ENCODE measurements at places on chromosomes 12 and 14.

DNA sequence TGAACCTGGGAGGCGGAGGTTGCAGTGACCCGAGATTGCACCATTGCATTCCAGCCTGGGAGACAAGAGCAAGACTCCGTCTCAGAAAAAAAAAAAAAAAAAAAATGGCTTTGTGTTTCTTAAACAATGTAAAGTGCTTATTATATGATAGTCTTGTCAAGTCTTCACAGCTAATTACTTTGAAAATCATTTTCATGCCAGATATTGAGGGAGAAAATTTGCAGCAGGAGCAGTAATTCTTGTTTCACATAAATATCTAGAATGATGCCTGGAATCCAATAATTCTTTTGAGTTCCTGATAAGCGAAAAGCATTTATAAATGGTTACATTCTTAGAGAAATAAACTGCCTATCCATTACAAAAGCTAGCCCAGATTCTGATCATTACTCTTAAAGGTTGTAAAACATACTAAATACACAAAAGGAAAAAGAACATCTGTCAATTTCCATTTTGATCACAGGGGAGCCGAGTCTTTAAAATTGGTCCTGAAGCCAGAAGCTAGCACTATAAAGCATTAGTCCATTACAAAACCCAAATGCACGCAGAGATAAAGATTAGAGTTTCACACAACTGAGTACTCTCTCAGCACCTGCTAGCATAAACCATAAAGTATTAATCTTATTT lies 50.3 kb downstream of the IFT81 start:
- DNase-seq = no peak

- no peak for DNase-seq
Observed at GRCh38 chr14:94722397-94722796, 47.5 kb downstream of the GSC start.

DNA sequence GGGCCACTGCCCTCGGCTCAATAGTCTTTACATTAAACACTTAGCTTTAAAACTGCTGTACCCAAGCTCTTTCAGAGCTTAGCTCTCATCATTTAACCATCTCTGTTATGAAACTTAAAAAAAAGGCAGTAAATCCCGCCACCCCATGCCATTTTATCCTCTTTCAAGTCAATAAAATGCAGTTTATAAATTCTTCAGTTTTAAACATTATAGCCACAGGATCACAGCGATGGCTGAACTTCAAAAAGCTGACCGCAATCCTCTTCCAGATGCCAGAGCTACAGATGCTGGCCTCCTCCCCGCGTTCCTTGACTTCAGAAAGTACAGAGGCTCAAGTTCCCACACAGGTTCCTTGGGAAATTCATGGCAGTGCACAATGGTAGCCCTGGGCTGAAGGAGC lies 4.2 kb downstream of the OR10G3 start:
- DNase-seq = no peak

DNA sequence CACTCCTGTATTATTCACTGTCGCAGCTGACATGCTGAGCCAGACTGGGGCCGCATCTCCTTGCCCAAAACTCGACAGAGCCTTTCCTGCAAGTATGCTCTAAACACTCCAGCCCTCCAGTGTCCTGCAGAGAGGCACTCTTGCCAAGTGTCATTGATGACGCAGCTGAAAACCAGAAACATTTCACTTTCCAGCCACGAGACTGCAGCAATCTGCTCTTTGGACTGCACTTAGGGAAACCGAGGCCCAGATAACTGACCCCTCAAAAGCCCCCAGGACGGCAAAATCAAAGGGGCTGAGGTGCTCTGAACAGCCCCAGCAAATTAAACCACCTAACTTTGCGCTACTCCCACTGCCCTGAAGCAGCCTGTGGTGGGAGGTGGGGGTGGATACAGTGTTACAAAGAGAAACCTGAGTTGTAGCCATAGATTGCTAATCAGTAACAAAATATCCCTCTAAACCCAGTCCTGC lies 2.6 kb downstream of the CCDC85C start:
- DNase-seq = no peak

DNA sequence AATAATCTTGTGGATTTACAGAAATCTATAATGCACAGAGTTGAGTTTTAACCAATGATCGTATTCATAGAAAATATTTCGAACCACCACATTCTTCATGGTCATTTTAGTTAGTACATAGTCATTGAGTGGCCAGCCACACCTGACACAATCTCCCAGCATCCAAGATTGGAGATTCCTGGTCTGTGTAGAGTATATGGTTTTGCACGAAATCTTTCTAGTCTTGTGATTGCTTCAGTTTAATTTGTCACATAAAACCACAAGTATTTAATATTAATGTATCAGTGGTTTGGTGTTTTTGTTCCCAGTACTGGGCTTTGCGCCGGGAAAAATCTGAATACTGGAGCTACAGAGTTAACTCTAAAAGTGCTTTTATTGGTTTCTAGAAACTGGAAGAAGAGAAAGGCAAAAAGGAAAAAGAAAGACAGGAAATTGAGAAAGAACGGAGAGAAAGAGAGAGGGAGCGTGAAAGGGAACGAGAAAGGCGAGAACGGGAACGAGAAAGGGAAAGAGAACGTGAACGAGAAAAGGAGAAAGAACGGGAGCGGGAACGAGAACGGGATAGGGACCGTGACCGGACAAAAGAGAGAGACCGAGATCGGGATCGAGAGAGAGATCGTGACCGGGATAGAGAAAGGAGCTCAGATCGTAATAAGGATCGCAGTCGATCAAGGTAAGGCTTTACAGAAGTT lies 33.4 kb upstream of the PSEN1 start:
- DNase-seq = no peak

DNA sequence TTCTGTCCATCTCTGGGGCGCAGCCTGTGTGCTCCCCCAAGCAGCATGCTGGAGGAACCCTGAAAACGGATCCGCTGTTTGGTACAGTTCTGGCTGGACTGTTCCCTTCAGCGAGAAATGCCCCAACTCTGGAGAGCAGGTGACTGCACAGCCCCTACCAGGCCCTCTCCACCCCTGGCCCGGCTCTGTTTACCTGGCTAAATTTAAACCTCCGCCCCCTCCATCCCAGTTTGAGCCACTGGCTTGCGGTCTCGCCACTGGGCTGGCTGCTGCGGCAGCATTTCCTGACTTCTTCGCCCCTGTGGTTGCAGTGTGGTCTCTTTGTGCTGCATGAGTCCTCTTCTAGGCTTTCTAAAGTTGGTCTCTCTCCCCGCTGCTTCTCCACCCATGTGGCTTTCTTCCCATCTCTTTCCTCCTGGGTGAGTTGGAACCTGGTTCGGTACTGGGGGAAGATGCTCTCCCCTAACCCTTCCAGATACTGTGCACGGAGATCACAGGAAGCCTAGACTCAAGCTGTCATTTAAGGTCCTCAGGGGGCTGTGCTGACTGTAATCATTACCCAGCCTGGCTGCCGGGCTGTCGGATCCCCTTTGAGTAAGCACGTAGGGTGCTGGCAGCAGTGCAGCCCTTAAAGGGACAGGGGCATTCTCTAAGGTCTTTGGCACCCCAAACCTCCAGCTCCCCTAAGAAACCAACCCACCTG lies 60.6 kb downstream of the FBXL14 start:
- no peak for DNase-seq

- DNase-seq = no peak
Observed at GRCh38 chr14:42929806-42930480, 1323.3 kb downstream of the LRFN5 start.

DNA sequence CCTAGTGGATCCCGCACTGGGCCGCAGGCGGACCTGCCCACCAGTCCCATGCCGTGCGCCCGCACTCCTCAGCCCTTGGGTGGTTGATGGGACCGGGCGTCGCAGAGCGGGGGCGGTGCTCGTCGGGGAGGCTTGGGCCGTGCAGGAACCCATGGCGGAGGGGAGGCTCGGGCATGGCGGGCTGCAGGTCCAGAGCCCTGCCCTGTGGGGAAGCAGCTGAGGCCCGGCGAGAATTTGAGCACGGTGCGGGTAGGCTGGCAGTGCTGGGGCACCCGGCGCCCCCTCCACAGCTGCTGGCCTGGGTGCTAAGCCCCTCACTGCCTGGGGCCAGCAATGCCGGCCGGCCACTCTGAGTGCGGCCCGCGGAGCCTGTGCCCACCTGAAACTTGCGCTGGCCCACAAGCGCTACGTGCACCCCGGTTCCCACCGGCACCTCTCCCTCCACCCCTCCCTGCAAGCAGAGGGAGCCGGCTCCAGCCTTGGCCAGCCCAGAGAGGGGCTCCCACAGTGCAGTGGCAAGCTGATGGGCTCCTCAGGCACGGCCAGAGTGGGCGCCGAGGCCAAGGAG lies 100.8 kb downstream of the PLEKHA5 start:
- DNase-seq = no peak

DNA sequence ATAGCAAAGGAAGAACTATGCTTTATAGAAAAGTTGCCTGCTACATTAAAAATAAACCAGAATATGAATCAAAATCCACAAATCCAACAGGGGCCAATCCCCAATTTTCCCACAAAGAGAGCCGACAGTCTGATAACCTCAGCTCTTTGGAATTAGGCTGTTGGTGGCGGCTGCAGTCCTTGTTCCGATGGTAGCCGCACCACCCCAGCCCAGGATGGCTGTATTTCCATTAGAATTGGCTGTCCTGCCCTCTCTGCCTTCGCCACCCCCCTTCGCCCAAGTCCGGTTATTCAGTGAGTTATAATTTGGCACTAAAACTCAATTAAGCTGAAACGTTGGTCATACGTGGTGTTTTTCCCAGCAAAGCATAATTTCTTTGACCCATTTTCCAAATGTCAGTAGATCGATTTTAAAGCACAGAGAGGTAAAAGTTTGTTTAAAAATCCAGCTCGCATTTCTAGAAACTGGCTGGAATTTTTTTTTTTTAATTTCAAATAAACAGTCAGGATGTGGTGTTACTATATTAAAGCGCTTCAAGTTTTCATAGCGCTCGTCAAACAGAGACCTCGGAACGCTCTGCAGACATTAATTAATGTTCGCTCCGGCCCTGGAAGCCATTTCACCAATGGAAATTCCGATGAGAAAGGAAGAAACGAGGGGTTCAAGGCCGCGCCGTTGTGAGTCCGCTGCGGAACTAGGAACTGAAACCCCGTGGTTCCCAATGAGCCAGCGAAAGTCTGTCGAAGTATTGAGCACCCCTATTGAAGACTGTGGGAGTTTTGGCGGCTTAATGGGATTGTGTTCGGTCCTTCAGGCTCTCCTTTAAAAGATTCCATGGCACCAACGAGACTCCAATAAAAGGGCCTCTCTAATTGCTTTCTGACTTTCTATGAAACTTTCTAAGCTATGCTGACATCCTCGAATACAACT lies 104.8 kb upstream of the DIO3 start:
- DNase-seq = no peak

DNA sequence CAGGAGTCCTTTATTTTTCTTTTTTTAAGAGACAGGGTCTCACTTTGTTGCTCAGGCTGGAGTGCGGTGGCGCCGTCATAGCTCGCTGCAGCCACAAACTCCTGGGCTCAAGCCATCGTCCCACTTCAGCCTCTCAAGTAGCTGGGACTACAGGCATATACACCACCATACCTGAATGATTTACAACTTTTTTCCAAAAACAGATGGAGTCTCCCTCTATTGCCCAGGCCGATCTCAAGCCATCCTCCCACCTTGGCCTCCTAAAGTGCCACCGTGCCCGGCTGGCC lies 205.1 kb downstream of the TSPAN9 start:
- no peak for DNase-seq

DNA sequence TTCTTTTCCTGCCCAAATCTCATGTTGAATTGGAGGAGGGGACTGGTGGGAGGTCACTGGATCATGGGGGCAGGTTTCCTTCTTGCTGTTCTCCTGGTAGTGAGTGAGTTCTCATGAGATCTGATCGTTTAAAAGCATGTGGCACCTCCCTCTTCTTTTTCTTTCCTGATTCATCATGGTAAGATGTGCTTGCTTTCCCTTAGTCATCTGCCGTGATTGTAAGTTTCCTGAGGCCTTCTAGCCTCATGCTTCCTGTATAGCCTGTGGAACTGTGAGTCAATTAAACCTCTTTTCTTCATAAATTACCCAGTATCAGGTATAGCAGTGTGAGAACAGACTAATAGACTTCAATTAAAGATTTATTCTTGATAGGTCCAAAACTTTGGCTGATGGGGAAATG lies 83.5 kb downstream of the CAND1 start:
- no peak for DNase-seq

GRCh38 chr12:64522316-64522715 lies 70.4 kb downstream of the TBK1 start:
- DNase-seq = no peak

- DNase-seq = no peak
Observed at GRCh38 chr14:53391631-53392285, 238.6 kb upstream of the DDHD1 start.

DNA sequence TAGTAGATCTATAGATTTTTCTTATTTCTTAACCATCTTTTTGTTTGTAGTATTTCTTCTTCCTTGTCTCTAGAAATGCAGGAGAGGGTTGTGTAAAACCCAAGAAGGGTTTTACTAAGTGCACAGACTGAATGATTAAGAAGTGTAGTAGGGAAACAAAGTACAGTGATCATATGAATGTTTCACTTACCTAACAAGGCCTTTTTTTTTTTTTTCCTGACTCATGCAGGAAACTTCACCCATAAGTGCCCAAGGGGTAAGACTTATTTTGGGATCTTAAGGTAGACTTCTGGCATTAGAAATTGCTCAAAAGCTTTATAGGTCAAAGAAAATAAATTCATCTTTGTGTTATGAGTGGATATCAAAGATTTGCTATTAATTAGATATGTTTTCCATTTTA lies 10.2 kb downstream of the SCN8A start:
- no peak for DNase-seq

DNA sequence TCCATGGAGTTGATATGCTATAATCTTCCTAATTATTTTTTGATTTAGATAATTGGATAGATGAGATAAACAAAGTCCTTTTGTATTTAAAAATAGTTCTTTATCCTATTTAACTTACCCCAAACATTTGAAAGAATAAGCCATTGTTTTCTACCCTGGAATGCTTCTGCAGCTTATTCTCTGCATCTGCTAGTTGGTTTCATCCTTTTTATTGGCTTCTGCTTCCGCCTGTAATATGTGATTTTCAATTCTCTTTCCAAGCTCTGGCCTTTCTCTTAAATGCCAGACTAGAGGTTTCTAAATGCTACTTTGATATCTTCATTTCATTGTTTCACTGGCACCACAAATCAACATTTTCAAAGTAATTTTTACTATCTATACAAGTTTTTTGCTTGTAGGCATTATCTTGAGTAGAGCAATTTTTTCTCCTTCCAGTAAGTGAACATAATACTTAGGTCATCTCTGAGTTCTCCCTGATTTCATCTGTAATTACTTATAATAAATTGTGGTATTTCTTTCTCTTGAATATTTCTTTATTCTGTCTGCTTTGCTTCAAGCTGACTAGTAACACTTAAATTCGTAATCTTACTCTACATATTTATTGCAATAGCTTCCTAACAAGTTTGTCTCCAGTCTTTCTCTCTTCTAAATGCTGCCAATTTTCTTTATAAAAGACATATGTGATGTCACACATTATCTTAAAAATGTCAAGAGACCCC lies 958.4 kb downstream of the SLC6A15 start:
- no peak for DNase-seq

GRCh38 chr12:1633459-1633858 lies 4.4 kb downstream of the WNT5B start:
- DNase-seq = no peak

GRCh38 chr12:116354950-116355783 lies 77.7 kb upstream of the MED13L start:
- no peak for DNase-seq

Measured in stimulated activated CD8-positive, alpha-beta memory T cell treated with anti-CD3 and anti-CD28 coated beads, Interleukin-15, amount 100 ng/mL, for 4 hours (primary cell).